ENCODE measurements at places on chromosomes 1 and 21. TPM values are rescaled to one million over a fixed set of nuclear protein-coding genes. Genes with fewer than 3 reads are reported as not detected.

The ASTN1 gene
- 5.2 TPM for total RNA-seq

The GPR37L1 gene
- not detected for total RNA-seq

The TDRD5 gene
- 1.4 TPM for total RNA-seq

The CA6 gene
- total RNA-seq, result not detected

DNA sequence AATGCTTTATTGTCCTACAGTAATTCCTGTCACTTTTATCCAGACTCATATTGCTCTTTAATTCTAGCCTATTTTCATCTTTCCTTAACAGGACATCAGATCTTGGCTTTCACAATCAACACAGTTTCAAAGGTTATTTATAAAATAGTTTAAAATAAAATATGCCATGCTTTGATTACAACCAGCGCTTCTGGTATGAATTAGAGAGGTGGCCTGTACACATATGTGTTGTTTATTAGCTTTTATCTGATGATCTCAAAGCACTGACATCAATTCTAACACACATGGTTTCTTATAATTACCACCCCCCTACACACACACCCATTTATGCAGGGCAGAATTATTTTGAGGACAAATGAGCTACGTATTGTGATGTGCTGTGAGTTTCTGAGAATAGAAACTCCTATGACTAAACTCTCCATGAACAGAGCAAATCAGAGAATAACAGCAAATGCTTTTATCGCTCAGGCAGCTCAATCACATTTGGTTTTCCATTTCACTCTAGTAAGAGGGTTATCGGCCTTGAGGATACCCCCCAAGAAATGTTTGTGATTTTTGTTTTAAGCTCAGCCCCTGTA is 18.0 kb downstream of the CD247 start:
- DNase-seq, result no peak

GRCh38 chr1:233600488-233600887 is 13.4 kb upstream of the KCNK1 start:
- DNase-seq, result no peak

DNA sequence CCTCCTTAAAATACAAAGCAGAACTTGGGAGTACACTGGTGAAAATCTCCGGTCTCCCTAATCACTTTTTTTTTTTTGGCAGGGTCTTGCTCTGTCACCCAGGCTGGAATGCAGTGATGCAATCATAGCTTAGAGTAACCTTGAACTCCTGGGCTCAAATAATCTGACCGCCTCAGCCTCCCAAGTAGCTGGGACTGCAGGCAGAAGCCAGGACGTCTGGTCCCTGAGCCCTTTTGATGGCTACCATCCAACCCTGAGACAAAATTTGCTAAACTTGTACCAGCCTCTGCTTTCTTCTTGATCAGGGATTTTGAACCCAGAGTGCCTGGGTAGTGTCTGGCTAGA is 4.1 kb downstream of the L1TD1 start:
- DNase-seq, result no peak

GRCh38 chr1:60390593-60391282 is 317.2 kb upstream of the C1orf87 start:
- DNase-seq, result no peak

DNA sequence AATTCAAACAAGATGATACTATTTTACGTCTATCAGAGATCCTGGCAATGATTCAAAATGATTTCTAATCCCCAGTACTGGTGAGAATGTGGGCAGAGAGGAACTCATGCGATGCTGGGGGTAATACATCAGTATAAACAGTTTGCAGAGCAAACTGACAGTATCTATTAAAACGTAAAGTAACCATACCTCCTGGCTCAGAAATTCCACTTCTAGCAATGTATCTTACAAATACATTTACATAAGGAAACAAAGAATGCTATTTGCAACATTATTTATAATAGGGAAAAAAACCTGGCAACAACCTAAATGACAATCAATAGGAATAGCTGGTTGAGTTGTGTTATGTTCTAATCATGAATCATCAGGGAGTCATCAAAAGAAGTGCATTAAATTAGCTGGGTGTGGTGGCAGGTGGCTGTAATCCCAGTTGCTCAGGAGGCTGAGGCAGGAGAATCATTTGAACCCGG is 15.9 kb downstream of the RCAN1 start:
- DNase-seq, result no peak

- DNase-seq, result no peak
Observed at GRCh38 chr1:76281306-76281705, 206.8 kb downstream of the ST6GALNAC3 start.

- DNase-seq, result no peak
Observed at GRCh38 chr1:228213917-228214808, 6.3 kb downstream of the OBSCN start.

DNA sequence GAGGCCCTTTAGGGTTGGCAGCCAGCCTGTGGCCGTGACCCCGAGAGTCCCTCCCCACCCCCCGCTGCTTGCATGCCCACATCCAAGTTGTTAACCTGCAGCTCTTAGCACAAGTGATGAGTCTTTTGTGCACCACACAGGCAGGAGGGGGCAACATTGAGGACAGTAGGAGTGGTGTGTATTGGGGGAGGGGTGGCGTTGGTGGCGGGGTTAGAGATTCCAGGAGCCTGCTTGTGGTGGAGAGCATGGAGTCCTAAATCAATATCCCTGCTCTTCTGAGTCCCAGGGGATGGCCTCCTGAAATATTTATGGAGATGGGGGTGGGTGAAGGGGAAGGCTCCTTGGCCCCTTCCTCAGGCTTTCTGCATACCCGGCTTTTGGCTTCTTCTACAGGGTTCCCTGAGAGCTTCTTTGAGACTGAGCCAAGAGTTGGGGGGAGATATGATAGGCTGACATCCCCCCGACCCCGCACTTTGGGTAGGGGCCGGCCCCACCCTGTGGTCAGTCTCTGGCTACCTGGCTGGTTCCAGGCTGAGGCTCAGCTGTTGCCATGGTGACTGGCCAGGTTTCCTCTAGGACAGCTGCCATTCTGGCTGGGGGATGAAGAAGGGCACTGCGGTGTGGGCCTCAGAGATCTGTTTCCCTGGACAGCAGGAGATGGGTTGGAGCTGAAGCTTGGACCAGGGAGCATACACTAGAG is 5.0 kb downstream of the CHRNB2 start:
- peak; percentile 30 for DNase-seq

DNA sequence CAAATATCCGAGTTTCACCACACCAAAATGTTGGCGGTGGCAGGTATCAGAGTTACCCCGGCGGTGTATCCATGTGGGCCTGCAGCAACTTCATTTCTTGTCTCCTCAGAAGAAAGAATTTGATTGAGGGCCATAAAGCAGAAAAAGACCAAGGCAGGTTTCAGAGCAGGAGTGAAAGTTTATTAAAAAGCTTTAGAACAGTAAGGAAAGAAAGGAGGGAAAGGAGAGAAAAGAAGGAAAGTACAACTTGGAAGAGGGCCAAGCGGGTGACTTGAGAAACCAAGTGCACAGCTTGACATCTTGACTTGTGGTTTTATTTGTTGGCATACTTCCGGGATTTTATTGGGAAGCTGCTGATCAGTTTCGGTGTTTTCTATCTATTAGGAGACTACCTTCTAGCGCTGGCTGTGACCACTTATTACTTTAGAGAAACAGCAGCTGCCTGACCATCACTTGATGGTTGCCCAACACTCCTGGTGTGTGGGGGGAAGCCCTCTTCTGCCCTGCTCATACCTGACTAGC is 75.5 kb upstream of the RAB3GAP2 start:
- no peak for DNase-seq

DNA sequence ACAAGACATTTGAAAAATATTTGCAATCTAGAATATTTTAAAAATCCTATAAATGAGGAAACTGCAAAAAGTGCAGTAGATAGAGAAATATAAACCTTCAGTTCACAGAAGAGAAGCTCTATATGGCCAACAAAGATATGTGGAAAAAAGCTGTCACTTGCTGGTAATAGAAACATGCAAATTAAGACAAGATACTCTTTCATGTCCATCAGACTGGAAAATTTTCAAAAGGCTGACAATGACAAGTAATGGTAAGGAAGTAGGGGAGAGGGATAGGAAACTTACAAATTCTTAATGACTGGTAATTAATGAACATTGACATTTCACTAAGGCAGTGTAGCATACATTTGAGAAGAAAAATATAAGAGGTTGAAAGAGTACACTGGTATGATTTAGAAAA is 147.9 kb downstream of the MRPL39 start:
- DNase-seq, result no peak
